Renal pelvis (tissue), 12 donors: ENCODE measurements at places on chromosomes 12 and 14.

DNA sequence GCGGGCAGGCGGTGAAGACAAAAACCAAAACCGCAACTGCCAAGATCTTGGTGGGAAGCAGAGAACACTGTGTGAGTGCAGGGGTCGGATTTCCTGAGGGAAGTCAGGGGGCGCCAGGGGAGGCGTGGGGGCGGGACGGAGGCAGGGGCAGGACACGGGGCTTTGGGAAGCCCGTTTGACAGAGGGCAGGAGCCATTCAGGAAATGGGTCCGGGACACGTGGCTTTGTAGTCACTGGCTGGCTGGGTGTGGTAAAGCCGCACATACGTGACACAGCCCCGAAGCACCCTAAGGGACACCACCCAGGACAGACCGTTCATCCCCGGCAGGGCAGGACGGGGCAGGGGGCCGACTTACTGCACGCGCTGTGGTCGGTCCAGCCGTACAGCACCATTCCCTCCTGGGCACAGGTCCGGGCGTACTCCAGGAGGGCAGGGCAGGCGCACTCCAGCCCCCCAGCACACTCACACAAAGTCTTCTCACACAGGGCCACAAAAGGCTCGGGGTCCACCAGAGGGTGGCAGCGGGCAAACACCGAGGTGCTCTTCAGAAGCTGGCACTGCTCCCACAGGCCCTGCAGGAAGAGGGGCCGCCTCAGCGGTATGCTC lies 49.4 kb downstream of the VWF start:
- no peak for DNase-seq

GRCh38 chr12:130827432-130827831 lies 11.6 kb downstream of the STX2 start:
- DNase-seq, result no peak

GRCh38 chr12:56014205-56014604 lies 6.6 kb upstream of the IKZF4 start:
- peak; percentile 65 for DNase-seq

GRCh38 chr14:89167705-89168104 lies 249.3 kb downstream of the FOXN3 start:
- DNase-seq, result no peak

GRCh38 chr14:90677484-90678050 lies 138.7 kb downstream of the TTC7B start:
- DNase-seq, result no peak

DNA sequence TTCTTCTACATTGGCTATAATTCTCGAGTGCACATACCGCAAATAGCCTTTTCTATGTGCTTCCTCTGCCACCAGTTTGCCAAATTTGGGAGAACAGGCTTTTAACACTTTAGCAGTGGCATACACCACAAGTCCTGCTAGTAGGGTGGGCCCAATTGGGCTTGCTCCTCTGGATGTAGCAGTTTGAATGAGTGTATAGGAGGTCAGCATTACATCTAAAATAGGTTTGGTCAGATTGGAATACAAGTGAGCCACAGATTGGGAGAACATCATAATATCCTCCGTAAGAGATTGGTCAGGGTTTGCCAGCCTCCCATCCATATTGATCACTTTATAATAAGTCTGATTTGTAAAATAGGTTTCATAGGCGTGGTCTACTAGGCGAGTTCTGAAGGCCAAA lies 902 bp downstream of the ABCD2 start:
- DNase-seq, result no peak

DNA sequence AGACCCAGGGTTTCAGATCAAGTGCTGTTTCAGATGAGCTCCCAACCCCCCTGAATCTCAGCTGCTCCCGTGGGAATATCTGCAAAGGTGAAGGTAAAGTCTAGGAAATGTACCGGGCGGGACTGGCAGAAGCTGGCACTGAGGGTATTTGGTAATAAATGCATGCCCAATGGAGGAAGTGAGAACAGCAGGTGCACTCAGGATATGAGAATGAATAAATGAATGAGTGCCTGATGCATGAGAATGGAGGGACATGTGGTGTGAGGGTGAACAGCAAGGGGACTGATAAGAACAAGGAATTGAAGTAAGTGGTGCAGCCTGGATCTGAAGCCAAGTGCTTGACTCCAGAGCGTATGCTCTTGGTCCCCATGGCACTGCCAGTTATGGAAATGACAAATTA lies 11.6 kb downstream of the RAPGEF3 start:
- no peak for DNase-seq

- DNase-seq, result no peak
Observed at GRCh38 chr12:51687614-51688013, 96.6 kb downstream of the SCN8A start.

DNA sequence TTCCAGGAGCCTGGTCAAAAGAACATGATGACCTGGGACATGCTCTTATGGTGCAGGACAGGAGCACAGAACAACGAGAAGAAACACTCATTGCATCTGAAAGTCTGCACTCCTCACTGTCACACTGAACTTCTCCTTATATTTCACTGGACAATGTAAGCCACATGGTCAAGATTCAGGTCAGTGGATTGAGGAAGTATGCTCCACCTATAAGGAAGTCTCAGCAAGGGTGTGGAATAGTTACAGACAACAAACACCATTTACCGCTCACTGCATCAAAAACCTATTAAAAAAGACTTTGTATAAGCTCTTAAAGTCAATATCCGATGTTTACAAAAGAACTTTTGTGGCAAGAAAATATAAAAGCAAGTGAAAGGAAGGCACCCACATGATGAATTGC lies 153.1 kb upstream of the FOXG1 start:
- DNase-seq, result no peak

GRCh38 chr12:123271001-123271668 lies 521 bp downstream of the CDK2AP1 start:
- peak; percentile 52 for DNase-seq

DNA sequence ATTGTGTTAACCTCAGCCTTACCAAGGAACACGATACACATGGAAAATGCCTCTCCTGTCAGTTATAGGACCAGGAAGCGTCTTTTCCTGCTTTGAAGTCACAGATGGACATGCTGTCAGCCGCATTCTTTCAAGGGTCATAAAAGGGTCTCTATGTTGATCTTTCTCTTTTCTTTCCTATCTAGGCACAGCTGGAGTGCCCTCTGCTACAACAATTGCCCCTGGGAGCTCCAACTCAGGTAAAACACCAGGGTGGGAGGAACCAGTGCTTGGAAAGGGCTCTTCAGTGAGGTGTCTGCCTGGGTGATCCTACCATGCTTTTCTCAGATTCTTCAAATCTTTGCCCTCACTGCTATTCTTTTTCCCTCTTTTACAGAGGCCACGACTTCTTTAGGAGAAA lies 157.4 kb upstream of the CNTN1 start:
- DNase-seq, result no peak

GRCh38 chr12:112973818-112974231 lies 4.5 kb upstream of the OAS2 start:
- DNase-seq, result no peak

DNA sequence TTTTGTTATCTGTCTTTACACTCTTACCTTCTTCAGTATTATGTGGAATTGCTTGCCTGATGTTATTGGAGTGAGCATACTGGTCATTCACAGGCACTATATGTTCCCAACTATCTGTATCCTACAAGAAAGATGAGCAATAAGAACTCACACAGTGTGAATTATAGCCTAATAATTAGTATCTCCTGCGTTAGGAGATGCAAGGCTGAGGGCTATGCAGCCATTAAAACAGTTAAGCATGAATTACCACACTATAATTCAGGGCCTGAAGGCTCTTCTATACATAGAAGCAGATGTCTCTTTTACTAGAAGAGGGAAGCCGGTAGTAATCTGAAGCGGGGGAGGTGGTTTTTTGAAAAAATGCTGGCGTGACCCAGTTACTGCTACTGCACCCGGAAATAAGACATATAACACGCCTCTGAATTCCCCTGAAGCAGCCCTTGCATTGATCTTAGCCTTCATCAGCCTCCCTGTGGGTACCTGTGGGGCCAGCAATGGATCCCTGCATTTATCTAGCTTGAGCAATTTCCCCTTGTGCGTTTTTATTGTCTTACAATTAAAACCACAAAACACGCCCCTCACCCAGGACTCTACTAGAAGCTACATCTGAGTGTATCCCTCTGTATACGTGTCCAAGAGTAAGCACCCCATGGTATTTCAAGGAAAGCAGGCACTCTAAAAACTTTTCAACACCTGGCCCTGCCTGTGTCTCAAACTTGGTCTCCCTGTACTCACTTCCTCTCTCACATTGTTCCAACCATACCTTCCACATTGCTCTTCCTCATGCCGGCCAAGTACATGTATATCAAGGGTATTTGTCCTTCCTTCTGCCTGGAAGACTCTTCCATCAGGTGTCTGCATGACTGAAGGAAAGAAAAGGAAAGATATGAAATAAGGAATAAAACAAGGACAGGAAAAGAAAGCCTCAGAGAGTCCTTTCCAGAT lies 210.9 kb upstream of the ARID2 start:
- peak; percentile 16 for DNase-seq

- DNase-seq, result no peak
Observed at GRCh38 chr14:96938946-96939345, 141.8 kb downstream of the VRK1 start.

DNA sequence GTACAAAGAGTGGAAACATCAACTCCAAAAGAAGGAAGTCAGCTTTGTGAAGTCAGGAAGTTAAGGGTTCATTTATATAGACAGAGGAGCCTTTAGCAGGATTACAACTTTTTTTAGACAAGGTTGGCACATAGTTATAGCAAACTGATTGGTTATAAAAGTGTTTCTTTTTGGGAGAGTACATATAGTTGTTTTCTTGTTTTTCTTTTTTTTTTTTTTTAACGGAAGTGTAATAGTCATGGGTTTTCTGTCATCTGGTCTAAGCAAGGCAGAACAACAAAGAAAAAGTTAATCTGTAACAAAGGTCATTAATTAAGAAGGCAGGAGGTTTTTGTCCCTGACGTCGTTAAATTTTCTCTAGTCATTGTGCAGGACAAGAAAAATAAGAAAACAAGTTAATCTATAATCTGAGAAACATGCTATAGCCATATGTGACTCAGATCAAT lies 13.0 kb upstream of the MFAP5 start:
- DNase-seq, result no peak

DNA sequence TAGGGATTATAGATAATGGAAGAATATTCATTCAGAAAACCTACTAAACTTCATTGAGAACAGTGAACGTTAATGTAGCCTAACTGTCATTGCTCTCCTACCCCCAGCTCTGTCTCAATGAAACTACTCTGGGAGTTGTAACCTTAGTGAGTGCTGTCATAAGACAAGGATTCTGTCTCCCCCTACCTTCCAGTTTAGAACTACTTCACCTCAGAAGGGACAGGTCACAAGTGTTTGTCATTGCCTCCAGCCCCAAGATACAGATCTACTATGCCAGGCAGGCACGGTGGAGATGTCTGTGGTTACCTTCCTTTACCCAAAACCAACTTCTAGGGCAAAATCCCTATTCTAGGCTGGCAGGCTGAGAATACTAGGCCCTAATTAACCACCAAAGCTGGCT lies 833.1 kb upstream of the SEL1L start:
- DNase-seq, result no peak

GRCh38 chr12:128164533-128164932 lies 102.4 kb upstream of the TMEM132C start:
- no peak for DNase-seq

DNA sequence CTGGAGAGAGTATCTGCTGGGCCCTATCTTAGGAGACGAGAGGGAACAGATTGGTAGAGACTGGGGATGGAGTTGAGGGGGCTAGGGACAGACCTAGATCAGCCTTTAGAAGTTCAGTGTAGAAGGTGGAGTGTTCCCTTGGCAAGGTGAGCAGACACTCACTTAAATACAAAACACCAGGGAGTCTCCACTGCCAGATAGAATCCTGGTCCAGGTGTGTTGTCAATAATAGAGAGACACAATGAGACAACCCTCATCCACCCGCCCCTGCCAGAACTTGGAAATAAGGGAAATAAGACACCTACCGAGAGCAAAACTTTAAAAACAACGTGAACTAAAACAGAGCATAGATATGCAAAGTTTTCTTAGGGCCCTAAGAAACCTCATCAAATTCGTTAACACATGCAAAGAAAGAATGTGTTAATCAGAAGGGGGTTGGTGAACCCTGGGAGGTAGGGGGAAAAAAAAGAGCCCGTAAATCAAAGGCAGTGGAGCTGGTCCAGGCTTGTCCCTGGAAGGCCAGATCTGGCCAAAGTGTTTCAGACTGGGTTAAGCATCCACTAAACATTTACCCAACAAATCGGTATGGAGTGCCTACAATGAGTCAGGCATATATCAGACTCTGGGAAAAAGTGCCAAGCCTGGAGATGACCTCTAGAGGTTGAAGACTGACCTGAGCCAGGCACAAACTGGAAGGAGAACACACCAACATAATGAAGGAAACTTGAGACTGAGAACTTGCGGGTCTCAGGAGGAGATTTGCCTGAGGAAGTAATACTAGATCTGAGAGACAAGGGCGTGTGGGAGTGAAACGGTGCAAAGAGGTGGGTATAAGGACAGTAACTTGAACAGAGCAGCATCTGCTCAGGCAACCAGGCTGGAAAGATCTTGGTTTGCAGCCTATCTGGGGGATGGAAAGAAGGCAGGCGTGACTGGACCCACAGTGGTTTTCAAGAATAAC lies 37.0 kb upstream of the OTX2 start:
- peak; percentile 33 for DNase-seq

- DNase-seq, result no peak
Observed at GRCh38 chr12:124929649-124930419, 15.4 kb upstream of the UBC start.

DNA sequence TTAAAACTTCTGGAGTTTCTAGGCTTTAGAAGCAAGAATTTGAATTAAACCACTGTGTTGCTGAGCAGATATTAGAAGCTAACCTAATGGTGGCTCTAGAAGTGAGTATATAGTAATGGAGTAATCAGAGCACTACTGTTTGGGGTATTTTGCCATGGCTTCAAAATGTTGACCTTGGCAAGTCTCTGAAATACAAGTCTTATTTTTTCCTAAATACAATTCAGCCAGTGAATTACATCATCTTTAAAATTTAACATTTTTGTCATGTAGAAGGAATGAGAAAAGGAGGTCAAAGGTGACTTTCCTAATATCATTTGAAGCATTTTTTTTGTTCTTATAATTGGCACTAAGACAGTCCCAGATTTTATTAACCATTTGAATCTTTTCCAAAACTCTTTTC lies 25.2 kb downstream of the PMCH start:
- DNase-seq, result no peak

GRCh38 chr14:89933002-89933401 lies 21.5 kb downstream of the EFCAB11 start:
- no peak for DNase-seq

- DNase-seq, result no peak
Observed at GRCh38 chr14:85281921-85282320, 248.0 kb upstream of the FLRT2 start.

DNA sequence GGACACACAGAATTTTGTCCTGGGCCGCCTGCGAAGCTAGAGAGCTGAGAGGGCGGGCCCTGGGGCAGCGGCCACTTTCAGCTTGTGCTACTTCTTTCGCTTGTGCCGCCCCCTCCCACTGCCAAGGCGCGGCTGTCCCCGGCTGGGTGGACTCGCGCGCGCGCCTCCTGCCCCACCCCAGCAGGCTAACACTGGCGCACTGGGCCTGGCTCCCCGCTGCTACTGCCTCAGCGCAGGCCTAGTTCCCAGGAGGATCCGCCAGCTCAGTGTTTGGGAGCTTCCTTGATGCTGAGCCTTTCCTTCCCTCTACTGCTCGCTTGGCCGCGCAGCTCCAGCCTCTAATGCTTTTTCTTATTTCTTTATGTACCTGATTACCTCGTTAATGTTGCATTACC lies 27.4 kb upstream of the METAP2 start:
- peak; percentile 38 for DNase-seq
